ENCODE measurements at places on chromosomes 11 and 22.

DNA sequence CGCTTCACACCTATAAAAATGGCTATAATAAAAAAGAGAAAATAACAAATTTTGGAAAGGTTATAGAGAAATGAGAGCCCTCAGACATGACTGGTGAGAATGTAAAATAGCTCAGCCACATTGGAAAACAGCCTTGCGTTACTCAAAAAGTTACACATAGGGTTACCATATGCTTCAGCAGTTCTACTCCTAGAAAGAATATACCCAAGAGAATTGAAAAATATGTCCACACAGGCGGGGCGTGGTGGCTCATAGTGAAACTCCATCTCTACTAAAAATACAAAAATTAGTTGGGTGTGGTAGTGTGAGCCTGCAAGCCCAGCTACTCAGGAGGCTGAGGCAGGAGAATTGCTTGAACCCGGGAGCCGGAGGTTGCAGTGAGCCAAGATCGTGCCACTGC, 7.6 kb upstream of the JHY start:
- DNase-seq, result no peak

DNA sequence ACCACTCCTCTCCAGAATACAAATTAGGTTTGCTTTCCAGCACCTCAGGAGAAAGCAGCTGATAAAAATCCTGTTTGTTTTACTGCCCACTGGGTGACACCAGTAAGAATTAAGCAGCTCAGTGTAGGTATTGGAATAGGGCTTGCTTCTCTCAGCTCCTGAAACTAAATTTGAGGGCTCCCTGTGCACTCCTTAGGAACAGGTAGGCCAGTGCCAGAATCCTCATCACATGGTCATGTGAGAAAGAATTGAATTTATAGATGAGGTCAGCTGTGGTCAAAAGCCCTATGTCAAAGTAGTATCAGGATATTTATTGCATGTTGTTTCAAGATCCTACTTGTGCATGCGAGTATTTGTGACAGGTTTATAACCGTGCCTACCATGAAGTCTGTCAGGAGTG, 1.0 kb downstream of the PRSS23 start:
- DNase-seq, result no peak

DNA sequence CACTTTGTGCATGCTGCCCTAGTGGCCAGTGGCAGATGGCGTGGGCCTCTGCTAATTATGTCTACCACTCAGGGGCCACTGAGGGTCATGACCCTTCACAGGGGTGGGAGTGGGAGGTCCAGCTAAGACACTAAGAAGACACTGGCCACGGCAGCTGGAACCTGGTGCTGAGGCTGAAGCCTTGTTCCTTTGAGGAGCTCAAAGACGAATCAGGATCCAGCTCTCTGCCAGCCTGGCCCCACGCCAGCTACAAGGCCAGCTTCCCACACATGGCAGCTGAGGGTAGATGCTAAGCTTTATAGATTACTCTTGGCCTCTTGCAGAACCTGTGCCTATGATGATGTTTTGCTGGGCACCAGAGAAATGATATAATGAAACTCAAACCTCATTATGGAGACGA, 226.3 kb downstream of the DSCAML1 start:
- DNase-seq, result no peak

- peak; percentile 66 for DNase-seq
These were observed 15.6 kb downstream of the TMEM184B start for GRCh38 chr22:38257181-38257580.

GRCh38 chr11:70415191-70415590, 16.9 kb downstream of the CTTN start:
- no peak for DNase-seq

GRCh38 chr11:5275369-5276110, 5.8 kb upstream of the HBE1 start:
- no peak for DNase-seq

DNA sequence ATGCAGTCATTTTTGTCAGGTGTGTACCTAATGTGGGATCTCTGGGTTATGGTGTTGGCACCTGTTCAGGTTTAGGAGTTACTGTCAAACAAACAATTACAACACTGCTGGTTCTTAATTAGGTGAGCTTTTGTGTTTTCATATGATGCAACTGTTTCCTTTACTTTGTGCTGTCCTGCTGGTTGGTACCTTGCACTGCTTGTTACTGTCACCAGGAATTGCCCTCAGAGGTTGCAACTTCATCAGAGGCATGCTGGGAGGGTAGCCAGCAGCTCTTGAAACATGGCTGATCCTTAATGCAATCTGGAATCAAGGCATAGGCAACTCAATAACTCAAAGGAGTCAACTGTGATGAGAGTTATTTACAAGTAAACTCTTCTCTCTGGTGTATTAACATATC, 400.3 kb downstream of the MIAT start:
- DNase-seq, result no peak

DNA sequence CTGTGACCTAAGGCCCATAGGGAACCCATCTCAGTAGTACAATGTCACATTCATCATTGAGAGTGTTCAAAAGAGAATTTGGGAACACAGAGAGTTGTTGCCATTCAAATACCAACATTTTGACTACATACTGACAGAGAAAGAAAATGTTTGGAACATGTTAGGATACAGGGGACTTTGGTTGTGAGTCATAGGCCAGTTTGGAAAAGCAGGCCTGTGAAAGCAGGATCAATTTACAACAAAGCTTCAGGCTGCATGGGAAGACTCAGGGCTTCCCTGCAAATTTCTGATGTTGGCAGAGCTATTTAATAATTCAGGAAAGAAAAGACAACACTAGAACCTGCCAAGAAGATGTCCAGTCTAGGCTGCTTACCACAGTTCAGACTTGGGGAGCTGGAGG, 374 bp downstream of the NLRP10 start:
- no peak for DNase-seq

- DNase-seq, result no peak
These were observed 109.8 kb downstream of the NAT10 start for GRCh38 chr11:34214961-34215805.

- DNase-seq, result no peak
These were observed 60.7 kb upstream of the CCDC89 start for GRCh38 chr11:85746670-85747069.

GRCh38 chr11:57427727-57428082, 784 bp upstream of the SLC43A3 start:
- DNase-seq, result peak; percentile 90

- no peak for DNase-seq
These were observed 113.3 kb downstream of the MORC2 start for GRCh38 chr22:30855266-30855665.

GRCh38 chr22:25109878-25110595, 89.6 kb upstream of the CRYBB3 start:
- DNase-seq, result no peak

GRCh38 chr11:16928044-16928443, 86.2 kb downstream of the PLEKHA7 start:
- no peak for DNase-seq

- no peak for DNase-seq
These were observed 67.3 kb downstream of the IMMP1L start for GRCh38 chr11:31442086-31442485.

GRCh38 chr11:126703662-126704061, 296.9 kb downstream of the KIRREL3 start:
- no peak for DNase-seq

GRCh38 chr22:36323182-36323854, 64.4 kb downstream of the MYH9 start:
- DNase-seq, result peak; percentile 49

DNA sequence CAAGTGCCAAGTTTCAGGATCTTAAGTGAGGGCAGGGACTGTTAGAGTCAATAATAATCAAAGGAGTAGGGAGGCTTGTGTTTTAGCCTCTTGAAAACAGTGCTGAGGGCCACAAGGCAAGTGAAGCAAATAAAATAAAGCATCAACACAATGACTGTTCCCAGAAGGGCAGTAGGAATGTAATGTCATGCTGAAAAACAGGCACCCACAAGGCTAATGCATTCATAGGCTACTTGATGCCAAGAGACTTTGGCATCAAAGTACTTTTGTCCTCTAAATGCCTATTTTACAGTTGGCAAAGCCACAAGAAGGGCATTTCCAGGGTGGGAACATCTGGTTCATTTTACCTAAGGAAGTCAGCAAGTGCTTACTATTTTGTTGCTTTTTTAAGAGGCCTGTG, 22.9 kb downstream of the RAB39A start:
- DNase-seq, result no peak

DNA sequence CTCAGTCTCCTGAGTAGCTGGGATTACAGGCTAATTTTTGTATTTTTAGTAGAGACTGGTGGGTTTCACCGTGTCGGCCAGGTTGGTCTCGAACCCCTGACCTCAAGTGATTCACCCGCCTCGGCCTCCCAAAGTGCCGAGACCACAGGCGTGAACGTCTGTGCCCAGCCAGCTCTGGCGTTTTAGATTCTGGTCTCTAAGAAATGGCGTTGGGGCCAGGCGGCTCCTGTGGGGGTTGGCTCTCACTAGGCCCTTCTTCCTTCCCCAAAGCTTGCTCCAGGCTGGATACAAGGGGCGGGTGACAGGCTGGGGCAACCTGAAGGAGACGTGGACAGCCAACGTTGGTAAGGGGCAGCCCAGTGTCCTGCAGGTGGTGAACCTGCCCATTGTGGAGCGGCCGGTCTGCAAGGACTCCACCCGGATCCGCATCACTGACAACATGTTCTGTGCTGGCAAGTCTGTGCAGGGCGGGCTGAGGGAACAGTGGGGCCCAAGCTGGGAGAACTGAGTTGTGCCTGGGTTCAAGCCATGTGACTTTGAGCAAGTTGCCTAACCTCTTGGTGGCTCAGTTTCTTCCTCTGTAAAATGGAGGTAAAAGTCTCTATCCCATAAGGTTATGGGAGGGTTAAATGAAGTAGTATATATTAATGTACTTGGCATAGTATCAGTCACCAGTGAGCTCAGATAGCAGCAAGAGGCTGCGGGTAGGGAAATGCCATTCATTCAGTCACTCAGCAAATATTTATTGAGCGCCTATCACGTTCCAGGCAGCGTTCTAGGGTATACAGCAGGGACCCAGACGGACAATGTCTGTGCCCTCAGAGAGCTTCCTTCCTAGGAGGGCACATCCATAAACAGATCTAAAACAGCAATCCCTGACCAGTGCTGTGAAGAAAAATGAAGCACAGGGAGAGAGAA, 10.4 kb downstream of the F2 start:
- DNase-seq, result no peak

GRCh38 chr11:79092791-79093353, 348.0 kb downstream of the TENM4 start:
- DNase-seq, result no peak

DNA sequence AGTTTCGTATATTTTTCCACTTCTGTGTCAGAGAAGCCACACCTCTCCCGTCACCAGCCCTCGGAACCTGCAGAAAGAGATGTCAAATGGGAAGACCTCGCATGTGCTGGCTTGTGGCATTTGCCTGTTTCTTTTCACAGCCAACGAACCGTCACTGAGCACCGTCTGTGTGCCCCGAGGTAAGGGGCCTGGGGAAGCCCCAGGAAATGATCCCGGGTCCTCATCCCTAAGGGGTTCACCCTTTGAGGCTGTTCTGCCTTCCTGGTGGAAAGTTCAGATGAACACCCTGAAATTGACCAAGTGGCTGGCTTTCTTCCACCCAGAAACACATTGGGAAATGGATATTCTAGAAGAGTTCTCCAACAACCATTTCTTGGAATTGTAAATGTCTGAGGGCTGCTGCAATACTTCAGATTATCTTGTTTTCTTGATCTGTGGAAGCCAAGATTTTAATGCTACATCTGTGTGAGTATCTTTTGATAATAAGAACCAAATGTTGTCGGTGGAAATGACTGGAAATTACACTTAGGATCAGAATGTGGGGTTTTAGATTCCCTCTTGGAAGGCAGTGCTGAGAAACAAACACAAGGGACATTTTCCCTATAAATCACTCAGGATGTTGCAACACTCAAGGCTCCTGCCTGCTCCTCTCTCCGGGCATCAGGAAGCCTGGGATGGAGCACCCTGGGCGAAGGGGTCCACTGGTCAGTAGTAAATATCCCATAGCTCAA, 37.6 kb downstream of the RIBC2 start:
- DNase-seq, result peak; percentile 72

- DNase-seq, result no peak
These were observed 15.3 kb downstream of the HSPA8 start for GRCh38 chr11:123046473-123047259.

- DNase-seq, result no peak
These were observed 48.5 kb downstream of the PITPNB start for GRCh38 chr22:27870234-27871191.

GRCh38 chr11:12045914-12046635, 37.6 kb upstream of the DKK3 start:
- DNase-seq, result no peak
